ENCODE measurements at places on chromosomes 3 and 15.

DNA sequence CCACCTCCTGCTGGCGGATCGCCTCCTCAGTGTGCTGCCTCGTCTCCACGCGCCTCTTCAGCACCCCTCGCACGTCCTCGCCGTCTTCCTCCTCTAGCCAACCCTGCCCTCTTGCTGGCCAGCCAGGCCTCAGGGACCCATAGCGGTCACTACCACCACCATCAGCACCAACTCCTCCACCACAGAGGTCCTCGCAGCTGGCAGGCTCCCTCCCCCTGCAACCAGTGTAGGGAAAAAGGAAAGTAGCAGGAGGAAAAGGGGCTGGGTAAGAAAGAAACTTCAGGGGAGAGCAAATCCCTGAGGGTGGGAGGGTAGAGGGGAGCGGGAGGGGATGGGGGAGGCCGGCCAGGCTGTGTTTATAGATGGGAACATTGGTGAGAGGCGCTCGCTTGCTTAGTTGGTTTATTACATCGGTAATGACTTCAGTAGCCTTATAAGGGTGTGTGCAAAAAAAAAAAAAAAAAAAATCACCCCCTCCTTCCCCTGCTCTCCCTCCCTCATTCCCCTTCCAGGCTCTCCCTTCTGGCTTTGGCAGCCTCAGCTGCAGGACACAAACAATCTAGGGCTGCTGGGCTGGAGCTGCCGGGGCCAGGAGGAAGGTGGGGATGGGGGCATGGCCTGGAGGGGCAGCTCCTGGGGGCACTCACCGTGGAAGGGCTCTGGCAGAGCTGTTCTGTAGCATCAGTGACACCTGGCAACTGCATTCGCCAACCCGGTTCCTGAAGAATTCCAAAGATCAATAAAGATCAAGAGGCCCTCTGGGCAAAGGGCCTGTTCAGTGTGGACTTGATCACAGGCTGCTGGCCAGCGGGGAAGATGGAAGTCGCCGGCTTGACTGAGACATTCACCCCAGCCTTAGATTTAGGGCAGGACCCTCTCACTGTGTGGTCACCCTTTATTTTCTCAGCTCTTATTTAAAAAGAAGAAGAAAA lies 116.2 kb upstream of the HACD2 start:
- no peak for DNase-seq

DNA sequence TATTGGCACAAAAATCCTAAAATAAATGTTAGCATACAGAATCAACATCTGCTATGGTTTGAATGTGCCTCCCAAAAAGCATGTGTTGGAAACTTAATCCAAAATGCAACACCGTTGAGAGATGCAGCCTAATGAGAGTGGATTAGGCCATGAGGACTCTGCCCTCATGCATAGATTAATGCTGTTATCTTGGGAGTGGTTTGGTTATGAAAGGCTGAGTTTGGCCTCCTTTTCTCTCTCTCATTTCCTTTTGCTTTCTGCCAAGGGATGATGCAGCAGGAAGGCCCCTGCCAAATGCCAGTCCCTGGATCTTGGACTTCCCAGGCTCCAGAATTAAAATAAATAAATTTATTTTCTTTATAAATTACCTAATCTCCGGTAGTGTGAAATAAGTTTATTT lies 49.4 kb downstream of the SYNM start:
- DNase-seq = no peak

DNA sequence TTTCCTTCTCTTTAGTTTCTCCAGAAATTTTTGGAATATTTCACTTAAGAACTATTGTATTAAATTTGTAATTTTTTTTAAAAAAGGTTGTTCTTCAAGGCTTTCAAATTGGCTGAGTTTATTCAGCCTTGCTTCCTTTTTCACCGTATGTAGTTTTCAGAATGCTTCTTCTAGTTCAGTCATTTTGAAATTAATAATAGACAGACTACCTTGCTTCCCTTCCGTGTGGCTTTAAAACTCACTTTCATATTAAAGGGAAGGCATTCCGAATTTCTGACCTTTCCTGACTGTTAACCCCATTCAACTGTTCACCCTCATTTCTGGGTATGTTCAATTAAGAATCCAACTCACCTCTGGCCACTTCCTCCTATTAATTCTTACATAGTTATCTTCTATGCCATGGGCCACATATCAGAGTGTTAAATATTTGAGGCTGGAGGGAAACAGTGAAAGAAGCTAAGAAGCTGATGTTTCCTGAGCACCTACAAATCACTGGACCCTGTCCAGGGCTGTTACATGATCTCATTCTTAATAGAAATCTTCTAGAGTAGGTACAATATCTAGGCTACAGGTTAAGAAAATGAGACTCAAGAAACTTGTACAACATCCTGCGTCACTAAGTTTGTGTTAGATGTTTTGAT lies 237.5 kb downstream of the P3H2 start:
- DNase-seq = no peak

GRCh38 chr3:24832891-24833290 lies 338.2 kb upstream of the THRB start:
- DNase-seq = no peak

- no peak for DNase-seq
These were observed 105.8 kb upstream of the ETV5 start for GRCh38 chr3:186214670-186215069.

DNA sequence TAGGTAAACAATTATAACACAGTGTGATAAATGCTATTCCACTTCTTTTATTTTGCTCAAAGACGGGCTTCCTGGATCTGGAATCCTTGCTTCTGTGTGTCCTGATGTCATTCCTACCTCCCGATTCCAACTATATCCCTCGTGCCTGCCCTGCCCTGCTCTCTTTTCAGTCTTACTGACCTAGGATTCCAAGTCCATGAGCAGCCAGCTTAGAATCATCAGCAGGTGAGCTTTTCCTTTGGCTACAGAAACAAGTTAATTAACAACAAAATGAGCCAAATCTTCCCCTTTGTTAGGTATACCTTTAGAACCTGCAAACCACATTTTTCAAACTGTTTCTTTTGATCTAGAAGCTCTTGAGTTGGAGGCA lies 21.9 kb upstream of the KPNA1 start:
- no peak for DNase-seq

- no peak for DNase-seq
These were observed 8.1 kb upstream of the MINDY4B start for GRCh38 chr3:150913133-150913922.

GRCh38 chr3:127531821-127532220 lies 58.7 kb downstream of the TPRA1 start:
- DNase-seq = no peak

DNA sequence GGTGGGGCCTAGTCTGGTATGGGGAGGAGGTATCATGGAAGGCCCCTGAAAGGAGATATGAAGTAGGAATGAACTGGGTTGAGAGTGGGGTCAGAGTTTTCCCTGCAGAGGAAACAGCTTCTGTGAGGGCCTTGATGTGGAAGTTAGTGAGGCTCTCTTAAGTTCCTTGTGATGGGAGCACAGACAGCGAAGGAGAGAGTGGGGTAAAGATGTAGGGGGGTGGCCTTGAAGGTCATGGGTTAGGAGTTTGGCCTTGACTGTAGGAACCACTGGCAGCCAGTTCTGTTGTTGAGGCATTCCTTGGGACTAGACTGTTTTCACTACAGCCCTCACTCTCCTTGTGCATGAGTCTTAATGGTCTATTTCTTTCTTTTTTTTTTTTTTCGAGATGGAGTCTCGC lies 77.8 kb upstream of the NMNAT3 start:
- no peak for DNase-seq

DNA sequence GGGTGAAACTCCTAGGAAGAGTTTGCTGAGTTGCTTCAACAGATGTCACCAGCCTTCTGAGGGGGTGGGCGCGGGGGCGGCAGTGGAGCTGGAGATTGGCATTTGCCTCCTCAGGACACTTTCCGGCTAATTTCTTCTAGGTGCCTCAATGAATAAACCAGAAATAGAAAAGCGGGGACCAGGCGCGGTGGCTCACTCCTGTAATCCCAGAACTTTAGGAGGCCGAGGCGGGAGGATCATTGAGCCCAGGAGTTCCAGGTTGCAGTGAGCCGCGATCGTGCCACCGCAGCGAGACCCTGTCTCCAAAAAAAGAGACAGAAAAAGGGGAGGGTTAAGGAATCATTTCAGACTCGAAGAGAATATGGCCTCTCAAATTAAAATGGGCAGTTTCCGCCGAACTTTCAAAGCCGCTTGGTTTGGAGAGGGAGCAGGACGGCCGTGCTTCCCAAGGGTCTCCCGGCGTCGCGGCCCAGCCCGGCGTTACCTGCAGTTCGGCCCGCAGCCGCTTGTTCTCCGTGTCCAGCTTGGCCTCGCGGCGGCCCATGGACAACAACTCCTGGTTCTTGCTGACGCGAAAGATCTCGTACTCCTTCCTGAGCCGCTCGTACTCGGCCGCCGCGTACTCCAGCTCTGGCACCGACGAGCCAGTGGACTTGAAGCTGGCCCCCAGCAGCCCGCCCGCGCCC lies 587 bp downstream of the NPHP3 start:
- no peak for DNase-seq

DNA sequence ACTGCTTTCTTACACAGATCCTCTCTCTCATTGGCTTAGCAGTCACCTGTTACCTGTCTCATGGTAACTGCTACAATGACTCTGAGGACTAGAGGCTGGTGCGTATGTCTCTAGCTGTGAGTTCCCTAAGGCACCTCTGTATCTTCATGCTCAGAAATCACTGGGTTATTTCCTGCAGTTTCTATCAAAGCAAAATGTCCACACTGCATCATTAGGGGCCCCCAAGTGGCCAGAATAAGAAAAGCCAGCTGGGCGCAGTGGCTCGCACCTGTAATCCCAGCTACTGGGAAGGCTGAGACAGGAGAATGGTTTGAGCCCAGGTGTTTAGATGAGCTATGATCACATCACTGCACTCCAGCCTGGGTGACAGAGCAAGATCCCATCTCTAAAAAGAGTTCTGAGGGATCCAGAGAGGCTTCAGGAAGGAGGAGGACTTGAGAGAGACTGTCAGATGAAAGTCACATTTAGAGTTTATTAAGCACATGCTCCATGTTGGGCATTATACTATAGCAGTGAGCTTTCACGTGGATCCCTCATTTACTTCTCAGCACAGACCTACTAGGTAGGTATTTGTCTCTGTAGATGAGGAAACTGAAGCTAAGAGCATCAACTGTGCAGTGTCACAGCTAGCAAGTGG lies 2.3 kb upstream of the VPS18 start:
- DNase-seq = no peak

GRCh38 chr15:25770031-25770430 lies 93.1 kb downstream of the ATP10A start:
- DNase-seq = no peak

- DNase-seq = no peak
These were observed at the start of gene LAMB2 for GRCh38 chr3:49132437-49133225. TSS of gene LAMB2 (minus strand) at chr3:49133050. CDS start at chr3:49132867, 183 bp downstream.

DNA sequence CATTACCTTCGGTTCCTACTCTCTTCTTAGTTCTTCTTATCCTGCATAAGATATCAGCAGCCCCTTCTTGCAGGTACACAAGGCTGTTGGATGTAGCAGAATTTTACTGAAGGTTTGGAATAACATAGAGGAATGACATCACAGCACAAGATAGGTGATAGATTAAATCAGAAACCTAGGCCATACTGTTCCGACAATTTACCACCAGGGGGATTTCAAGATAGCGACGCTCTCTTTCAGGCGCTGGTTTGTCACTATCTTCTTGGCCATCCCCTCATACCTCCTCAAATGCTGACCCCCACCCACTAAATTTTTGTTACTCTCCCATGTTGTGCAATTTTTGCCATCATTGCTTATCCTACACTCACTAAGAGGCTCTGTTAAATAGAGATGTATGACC lies 3.5 kb downstream of the SIDT1 start:
- no peak for DNase-seq

GRCh38 chr3:133799794-133800585 lies 5.6 kb upstream of the SRPRB start:
- DNase-seq = no peak

DNA sequence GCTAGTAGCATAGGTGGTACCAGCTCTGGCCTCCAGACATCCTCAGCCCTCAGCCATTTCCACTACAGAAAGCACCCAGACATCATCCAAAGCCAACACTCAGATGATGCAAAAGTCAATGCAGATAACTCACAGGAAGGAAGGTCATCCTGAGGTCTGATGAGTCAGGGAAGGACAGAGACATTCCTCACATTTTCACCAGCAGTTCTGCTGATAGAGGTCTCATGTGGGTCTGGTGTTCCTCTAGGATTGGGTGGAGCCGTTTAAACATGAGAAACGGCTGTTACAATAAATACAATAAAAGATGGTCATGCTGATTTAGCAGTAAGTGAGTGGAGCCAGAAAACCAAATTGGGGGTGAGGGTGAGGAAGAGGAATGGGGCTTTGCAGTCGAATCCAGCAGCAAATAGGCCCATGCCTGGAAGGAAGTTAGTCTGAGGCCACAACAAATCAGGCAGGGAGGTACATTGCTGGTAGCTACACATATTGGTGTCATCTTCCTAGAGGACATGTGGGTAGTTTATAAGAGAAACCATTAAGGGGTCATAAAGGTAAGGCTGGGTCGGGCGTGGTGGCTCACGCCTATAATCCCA lies 33.3 kb upstream of the FLNB start:
- DNase-seq = no peak

DNA sequence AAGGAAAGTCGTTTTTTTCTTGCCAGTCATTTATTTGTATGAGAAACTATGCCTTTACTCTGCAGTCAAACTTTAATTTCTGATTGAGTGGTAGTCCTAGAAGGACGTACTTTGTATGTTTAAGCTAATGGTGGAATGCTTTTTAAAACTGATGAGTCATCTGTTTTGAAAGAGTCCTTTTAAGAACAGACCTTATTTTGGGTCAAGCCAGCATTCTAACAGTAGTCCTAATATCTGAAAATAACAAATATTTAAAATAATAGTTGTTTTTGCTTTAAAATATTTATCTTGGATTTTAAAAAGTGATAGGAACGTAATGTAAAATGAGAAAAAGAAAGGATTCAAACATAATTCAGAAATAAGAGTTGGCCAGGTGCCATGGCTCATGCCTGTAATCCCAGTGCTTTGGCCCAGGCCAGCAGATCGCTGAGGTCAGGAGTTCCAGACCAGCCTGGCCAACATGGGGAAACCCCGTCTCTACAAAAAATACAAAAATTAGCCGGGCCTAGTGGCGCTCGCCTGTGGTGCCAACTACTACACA lies 1.3 kb upstream of the LRRC58 start:
- no peak for DNase-seq

- no peak for DNase-seq
These were observed 16.5 kb downstream of the THSD4 start for GRCh38 chr15:71131601-71132362.

DNA sequence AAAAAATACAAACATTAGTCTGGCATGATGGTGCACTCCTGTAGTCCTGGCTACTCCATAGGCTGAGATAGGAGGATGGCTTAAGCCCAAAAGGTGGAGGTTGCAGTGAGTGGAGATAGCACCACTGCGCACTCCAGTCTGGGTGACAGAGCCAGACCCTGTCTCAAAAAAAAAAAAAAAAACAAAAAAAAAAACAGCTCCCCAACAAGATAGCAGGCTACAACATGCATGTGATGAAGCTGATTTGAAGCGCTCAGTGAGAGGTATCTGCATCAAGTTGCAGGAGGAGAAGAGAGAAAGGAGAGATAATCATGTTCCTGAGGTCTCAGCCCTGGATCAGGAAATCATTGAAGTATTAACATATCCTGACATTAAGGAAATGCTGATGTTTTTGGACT lies 608 bp upstream of the PPCDC start:
- DNase-seq = no peak

GRCh38 chr3:190695994-190696393 lies 166.5 kb downstream of the GMNC start:
- no peak for DNase-seq
